ENCODE measurements at places on chromosomes 7 and 10. TPM values are rescaled to one million over a fixed set of nuclear protein-coding genes. Genes with fewer than 3 reads are reported as not detected.

DNA sequence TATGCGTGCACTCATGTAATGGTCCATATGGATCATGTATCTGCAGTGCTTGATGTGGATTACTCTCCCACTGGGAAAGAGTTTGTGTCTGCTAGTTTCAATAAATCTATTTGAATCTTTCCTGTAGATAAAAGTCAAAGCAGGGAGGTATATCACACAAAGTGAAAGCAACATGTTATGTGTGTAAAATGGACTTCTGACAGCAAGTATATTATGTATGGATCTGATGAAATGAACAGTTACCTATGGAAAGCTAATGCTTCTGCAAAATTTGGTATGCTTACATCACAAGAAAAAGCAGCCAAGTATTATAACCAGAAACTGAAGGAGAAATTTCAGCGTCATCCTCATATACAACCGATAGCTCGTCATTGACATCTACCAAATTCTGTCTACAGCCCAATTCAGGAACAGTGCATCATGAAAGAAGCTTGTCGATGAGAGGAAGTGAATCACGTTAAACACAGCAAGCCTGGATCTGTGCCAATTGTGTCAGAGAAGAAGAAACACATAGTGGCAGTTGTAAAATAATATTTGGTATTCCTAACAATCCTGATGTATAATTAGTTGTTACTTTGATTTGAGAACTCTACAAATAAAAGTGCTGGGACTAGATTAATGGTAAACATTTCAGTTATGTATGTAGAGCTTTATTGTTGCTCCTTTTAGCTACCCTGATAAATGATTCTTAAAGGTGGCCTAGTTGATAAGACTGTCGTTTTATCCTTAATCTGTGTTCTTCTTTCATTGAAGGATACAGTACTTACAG, 14.2 kb upstream of the SYPL1 start:
- DNase-seq, result no peak

DNA sequence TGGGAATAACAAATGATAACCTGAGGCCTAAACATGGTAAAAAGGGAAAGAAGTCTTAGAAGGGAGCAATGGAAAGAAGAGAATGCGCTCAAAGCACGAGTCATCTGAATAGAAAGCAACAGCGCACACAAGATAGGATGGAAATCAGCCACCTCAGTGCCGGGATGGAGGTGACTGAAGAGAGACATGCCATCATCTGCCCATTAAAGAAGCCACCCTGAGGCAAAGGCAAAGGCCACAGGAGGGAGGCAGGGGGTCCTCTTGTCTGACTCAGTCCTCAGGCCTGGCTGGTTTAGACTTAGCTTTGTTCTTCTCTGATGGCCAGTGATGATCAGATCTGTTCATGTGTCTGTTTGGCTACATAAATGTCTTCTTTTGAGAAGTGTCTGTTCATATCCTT, 180.6 kb downstream of the CHCHD3 start:
- no peak for DNase-seq

GRCh38 chr7:91656541-91657482, 223.7 kb downstream of the MTERF1 start:
- no peak for DNase-seq

DNA sequence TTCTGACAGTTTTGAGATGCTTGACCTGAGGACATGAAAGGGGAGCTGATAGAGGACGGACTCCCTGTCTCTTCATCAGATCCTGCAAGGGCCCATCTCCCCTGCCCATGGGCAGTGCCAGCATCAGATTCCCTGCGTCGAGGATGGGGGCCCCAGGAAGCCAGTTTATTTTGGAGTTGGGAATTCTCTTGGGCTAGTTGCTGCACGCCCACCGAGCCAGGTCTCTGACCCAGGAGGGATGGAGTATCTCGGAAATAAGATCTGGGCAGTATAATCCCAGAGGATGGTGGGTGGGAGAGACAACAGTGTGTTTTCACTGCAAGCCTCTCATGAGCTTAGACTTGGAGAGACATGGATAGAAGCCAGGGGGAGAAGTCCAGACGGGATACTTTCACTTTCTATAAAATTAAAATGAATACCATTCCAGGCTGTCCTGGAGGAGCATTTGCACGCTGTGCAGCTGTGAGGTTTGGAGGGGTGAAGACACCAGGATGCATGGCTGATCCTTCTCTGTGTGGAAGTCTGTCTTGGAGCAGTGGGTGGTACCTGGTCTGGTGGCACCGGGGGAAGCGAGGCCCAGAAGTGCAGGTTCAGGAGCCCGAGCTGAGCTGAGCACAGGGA, 25.8 kb downstream of the DOCK1 start:
- DNase-seq, result no peak

- DNase-seq, result no peak
Measured at GRCh38 chr10:22005763-22006162, 2.2 kb upstream of the DNAJC1 start.

DNA sequence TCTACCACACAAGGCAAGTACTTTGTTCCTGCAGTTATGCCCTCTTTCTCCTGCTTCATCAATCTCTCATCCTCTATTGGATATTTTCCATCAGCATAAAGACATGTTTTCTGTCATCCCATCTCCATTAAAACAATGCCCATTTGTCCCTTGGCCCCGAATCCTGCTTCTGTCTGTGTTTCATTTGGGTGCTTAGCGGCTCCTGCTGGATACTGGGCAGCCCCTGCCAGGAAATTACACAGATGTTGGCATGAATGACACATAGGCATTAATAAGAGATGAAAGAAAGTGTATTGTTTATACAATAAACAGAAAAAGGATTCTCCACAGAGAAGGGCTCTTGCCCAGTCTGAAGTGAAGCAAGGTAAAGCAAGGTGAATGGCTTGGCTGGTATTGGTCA, 765.3 kb downstream of the REEP3 start:
- DNase-seq, result no peak

- no peak for DNase-seq
Measured at GRCh38 chr10:27100813-27101347, 586 bp upstream of the ANKRD26 start.

GRCh38 chr10:21715531-21716195, 181.6 kb downstream of the MLLT10 start:
- DNase-seq, result no peak

The CDH23 gene
- 1.9 TPM for total RNA-seq

The FAM131B gene
- 0.88 TPM for total RNA-seq

All from psoas muscle (tissue), 8 donors.